Stimulated activated CD8-positive, alpha-beta memory T cell treated with anti-CD3 and anti-CD28 coated beads, Interleukin-15, amount 100 ng/mL, for 4 hours (primary cell): ENCODE measurements at places on chromosomes 4 and X.

GRCh38 chr4:38983787-38984598 lies 48.2 kb downstream of the TMEM156 start:
- DNase-seq, result no peak

DNA sequence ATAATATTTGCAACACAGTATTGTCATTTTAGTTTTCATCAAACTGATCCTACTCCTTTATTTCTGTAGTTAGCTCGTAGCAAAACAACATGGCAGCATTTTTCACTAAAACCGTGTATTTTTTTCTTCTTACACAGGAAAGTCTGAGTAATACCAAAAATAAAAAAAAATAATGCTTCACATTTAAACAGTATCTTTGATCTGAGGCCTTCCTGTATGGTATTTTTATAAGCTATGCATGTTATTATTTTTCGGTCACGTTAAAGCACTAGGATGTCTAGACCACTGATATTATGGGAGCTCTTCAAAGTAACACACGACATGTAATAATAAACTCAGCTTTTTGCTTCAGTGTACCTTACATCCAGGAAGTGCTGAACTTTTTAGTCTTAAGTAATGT lies 94.1 kb upstream of the SRD5A3 start:
- no peak for DNase-seq

GRCh38 chr4:133151341-133151690 lies 2.2 kb downstream of the PCDH10 start:
- DNase-seq, result no peak

DNA sequence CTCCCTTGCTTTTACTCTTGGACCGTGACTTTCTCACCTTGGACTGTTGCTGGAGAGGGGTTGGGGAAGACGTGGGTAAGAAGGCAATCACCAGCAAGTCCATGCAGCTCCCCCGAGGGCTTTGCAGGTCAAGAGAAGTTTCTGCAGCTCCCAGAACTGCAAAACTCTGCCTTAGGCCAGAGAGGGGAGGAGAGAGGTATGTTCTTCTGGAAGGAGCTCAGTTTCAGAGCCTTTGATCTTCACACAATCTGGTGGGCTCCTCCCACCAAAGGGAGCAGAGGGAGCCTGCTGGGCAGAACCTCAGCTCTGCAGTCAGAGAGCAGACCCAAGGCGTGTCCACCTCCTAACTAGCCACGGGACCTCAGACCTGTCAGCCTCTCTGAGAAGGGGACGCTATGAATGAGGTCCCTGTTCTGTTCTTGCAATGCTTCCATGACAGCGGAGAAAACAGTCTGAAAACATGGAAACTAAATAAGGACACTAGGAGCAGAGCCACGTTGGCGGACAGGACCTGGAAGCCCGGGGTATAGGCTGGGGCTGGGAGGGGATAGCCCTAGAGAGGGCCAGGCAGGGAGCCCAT lies 92.8 kb downstream of the EVC2 start:
- DNase-seq, result no peak
